Activated CD4-positive, alpha-beta T cell treated with anti-CD3 and anti-CD28 coated beads, Interleukin-2, Interleukin-4, amounts not matched to agents 100 ng/mL and 50 ng/mL, durations not matched to agents 16 hours and 8 hours (primary cell): ENCODE measurements at places on chromosomes 4 and X.
A peak's percentile ranks its signal among the peaks of the same experiment; 100 is the strongest.

DNA sequence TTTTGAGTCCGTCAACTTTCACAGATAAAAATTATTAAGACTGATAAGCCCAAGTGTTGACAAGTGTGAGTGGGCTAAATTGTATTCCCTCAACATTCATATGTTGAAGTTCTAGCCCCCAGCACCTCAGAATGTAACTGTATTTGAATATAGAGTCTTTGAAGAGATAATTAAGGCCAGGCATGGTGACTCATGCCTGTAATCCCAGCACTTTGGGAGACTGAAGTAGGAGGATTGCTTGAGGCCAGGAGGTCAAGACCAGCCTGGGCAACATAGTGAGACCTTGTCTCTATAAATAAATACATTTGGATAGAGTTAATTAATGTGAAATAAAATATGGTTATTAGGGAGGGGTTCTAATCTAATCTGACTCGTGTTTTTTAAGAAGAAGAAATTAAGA is 29.7 kb upstream of the SLC25A4 start:
- DNase-seq, result no peak

GRCh38 chr4:110624904-110625494 is 2.1 kb upstream of the PITX2 start:
- DNase-seq, result no peak

- DNase-seq, result peak; percentile 66
Measured at GRCh38 chr4:121822796-121823504, 733 bp downstream of the CCNA2 start.

DNA sequence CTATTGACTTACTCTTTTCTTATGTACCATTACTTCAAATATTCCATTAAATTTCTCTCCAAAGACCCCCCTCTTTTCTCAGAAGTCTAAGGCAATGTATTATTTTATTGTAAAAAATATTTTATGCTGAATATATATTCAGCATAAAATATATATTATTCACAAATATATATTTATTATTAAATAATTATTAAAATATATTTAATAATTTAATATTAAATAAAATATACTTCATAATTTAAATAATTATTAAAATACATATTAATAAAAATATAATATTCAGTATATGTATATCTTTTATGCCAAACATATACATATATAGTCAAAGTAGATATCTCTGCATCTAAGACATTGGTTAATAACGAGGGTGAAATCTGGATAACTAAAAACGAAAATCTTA is 418.4 kb downstream of the GASK1B start:
- DNase-seq, result no peak

GRCh38 chr4:26321373-26322221 is 783 bp downstream of the RBPJ start:
- no peak for DNase-seq
